GM18507 (cell line): ENCODE measurements at places on chromosomes 7 and 10.

GRCh38 chr7:46663025-46663424 is 742.0 kb upstream of the IGFBP3 start:
- DNase-seq: no peak

- no peak for DNase-seq
These were observed 91.4 kb downstream of the GPR85 start for GRCh38 chr7:112995059-112995824.

GRCh38 chr10:26015092-26015491 is 81.1 kb downstream of the MYO3A start:
- DNase-seq: no peak

- DNase-seq: no peak
These were observed 106.5 kb upstream of the RAB11FIP2 start for GRCh38 chr10:118153287-118153686.

DNA sequence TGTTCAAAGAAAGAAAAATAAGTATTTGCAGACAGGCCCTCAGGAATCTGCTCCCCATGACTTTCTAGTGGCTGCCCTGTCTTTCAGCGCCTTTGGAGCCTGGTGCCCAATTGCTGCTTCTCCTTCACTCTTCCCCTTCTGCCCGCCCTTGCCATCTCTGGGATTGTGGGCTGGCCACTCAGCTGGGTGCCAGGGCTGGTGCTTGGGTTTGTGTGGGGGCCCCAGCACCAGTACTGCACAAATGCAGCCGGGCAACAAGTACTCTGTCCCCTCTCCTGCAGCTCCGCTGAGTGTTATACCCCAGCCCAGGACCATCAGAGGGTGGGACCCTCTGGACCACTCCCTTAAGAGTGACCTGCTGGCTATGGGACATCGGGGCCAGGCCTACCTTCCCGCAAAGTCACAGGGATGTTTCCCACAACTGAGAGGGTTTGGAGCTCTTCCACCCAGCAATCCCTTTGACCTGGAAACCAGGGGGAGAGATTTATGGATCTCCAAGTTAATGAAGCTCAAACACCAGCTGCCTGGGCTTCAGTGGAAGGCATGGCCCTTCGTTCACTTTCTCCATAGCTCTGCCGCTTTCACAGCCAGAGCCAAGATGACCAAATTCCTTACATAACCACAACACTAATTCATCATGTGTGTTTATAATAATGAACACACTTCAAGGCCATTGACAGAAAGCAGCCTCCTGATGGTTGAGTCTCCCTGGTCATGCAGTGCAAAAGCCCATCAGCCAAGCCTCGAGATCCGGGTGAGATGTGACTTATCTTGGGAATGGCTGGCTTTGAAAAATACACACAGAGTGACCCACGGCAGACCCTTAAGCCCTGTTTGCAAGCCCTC is 313.9 kb upstream of the ZNF32 start:
- no peak for DNase-seq

- peak; percentile 18 for DNase-seq
These were observed 48.7 kb upstream of the FXYD4 start for GRCh38 chr10:43322769-43323168.

GRCh38 chr7:44194562-44195145 is 5.4 kb upstream of the GCK start:
- DNase-seq: no peak

- DNase-seq: no peak
These were observed 412 bp downstream of the PIP4K2A start for GRCh38 chr10:22713853-22714478.

DNA sequence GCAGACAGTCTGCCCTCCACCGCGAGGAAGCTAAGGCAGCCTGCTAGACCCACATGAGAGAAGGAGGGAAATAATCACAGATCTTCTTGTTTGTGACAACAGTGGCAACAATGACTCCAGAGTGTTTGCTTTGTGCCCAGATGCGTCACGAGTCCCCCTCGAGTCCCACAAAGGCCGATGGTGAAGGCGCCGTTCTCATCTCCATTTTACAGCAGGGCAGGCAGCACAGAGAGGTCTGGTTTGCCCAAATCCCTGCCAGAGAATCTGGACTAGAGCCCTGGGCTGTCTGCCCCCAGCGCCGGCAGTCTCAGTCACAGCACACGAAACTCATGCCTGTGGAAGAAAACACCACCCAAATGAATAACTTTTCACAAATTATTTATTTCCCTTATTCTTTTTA is 38.1 kb downstream of the KIAA1549 start:
- no peak for DNase-seq

DNA sequence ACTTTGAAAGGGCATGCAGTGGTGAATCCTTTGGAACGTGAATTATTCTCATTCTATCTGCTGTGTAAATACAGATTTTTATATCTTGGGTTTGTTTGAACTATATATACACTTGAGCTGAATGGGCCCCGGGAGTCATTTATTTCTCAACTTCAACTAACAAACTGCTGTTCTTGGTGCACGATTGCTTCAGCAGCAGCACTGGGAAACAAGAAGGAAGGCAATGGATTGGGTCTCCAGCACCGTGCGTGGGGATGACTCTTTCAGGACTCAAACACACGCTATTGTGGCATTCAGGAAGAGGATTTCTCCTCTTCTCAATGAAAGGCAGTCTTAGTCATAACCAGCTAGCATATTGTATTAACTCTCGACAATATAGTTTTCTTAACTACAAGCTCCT is 226.0 kb upstream of the NFE2L3 start:
- no peak for DNase-seq

- no peak for DNase-seq
These were observed 3.1 kb upstream of the BRI3 start for GRCh38 chr7:98278408-98278807.

- no peak for DNase-seq
These were observed 35.8 kb upstream of the DNAAF5 start for GRCh38 chr7:690478-691360.

DNA sequence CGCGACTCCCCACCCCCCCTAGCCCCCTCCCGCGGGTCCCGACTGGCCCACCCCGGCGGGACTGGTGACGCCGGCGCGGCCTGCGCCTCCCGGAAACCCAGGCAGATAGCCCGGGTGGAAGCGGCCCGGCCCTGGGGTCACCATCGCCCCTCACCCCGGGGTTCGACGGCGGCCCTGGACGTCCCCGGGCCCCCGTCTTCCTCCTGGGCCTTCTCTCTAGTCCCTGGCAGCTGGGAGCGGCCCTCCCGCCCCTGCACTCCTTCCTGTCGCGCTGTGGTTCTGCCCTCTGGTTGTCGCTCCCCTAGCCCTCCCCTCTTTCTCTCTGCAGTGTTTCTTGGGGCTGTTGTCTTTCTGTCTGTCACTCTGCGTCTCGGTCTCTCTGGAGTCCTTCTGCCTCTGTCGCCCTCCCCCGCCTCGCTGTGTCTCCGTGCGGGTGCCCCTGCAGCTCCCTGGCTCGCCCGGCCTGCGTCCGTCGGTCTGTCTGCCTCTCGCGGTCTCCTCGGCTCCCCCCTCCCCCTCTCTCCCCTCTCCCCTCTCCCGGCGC is 90.5 kb upstream of the PAX2 start:
- no peak for DNase-seq

DNA sequence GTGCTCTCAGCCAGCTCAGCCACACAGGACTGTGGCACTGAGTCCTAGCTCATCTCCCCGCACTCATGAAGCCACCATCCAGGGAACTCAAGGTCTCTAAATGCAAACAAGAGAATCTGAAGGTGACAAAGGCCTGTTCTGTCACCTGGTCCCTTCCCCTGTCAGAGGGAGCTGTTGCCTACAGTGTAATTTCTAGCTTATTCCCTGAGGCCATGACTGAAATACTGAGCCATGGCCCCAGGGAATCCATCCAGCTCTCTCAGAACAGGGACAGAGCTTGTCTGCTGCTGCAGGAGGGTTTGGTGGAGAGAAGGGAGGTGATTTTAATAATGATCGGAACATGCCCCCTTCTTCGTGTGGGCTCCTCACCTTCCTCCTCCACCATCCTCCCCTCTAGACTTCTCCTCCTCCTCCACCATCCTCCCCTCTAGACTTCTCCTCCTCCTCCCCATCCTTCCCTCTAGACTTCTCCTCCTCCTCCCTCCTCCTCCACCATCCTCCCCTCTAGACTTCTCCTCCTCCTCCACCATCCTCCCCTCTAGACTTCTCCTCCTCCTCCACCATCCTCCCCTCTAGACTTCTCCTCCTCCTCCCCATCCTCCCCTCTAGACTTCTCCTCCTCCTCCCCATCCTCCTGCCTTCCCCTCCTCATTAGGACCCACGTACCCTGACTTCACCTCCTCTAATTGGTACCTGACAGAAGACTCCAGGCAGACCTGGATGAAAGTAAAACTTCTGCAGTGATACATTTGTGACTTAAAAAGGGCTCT is 338.0 kb upstream of the MKI67 start:
- no peak for DNase-seq

DNA sequence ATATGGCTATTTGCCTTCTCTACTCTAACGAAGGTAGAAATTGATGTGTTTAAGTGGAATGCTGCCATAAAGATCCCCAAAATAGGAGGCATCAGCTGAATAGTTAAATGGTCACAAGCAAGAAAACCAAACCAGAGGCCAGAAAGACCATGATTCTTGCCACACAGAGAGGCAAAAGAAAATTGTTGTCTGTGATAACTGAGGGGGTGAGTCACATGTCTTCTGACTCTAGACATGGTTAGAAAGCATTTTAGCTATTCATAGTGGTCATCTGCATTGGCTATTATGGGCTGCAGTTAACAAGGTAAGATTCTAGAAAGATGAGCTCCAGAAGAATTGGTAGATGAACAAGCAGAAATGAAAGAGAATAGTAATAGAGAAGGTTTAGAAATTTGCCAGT is 361.4 kb upstream of the NPSR1 start:
- DNase-seq: no peak

DNA sequence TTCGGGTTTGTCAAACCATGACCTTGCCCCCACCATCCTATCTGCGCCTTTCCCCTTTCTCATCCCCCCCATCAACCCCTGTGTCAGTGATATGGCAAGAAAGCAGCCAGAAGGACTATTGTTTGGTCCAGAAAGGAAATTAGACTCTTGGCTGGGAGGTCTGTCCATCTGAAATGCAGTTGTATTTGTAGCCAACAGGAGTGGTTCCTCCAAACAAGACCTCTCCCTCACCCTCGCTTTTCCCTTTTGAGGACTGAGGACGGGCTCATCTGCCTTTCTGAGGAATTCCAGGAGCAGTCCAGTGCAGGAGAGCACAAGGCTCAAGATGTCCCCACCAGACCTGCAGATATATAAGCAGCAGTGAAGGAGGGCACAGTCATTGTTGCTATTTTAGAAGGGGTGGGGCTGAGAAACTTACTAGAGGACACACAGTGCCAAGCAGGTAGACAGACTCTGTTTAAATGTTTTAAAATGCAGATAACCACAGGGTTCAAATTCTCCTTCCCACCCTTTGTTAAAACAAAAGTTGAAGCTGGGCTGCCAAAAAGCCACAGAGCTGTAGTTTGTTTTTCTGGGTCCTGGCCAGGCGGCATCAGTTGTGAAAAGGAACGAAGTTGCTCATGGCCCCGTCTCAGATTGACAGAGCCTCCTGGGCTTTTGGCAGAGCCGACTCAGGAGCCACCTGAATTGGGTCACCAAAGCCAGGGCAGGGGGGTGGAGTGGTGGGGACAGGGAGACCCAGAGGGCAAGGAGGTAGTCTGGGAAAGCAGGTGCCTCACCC is 37.3 kb downstream of the CYP17A1 start:
- DNase-seq: no peak

GRCh38 chr10:52424341-52424740 is 110.3 kb downstream of the DKK1 start:
- no peak for DNase-seq

- DNase-seq: no peak
These were observed 12.2 kb upstream of the ZNF273 start for GRCh38 chr7:64890761-64891362.

DNA sequence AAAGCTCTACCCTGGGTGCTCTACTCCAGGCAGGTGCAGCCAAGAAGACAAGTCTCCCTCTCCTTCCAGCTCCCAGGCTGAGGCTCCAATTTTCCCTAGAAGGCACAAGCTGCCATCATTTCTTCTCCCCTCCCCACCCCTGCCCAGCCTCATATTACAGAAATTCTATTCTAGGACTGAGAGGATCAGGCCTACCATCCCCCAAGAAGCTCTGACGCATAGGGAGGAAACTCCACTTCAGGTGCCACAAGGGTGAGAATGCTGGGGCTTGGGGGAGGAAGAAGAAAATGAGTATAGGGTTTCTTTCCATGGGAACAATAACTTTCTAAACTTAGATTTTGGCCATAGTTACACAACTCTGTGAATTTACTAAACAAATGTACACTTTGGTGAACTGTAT is 35.3 kb downstream of the FEZF1 start:
- DNase-seq: no peak

DNA sequence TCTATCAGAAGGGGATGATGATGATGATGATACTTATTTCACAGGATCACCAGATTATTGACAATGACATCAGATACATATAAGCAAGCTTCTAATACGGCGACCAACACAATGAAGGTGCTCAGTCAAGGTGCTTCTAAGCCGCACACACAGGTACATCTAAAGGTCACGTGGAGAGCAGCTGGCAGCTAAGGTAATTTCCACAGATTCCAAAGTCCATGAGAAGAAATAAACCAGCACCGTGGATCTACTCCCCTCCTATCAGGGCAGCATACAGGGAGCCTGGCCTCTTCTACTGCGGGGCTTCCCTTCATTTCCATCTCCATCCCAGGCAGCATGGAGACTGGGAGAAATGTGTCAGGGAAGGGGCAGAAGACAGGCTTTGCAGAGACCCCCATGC is 37.5 kb downstream of the DENND11 start:
- no peak for DNase-seq

GRCh38 chr10:90785782-90786181 is 72.1 kb downstream of the HTR7 start:
- no peak for DNase-seq

DNA sequence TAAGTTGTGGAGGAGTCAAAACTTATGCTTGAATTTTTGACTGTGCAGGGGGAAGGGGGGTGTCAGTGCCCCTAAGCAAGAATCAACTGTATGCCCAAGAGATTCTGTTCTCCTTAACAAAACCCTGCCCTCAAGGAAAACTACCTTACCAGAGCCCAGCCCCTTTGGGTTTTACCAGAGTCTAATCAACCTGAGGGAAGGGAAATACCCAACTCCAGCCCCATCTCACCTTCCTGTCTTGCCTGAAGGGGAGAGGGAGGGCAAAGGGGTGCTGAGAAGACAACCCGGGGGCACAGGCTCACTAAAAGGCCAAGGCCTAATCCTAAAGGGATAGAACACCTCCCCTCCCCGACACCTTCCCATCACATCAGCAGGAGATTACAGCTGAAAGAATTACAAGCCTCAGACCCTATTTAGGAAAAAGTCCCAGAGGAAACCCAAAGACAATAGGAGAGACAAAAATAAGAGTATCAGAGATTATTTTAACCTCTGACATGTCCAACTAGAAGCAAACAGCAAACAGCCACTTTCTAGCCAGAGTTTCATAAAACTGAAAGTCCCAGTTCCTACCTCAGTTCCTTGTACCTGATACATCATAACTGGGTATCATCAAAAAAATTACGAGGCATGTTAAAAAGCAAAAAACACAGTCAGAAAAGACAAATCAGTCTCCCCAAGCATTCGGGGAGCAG is 26.8 kb upstream of the C7orf33 start:
- DNase-seq: no peak
